HCT116 (cell line): ENCODE measurements at places on chromosomes 11 and 22. TPM values are rescaled to one million over a fixed set of nuclear protein-coding genes. Genes with fewer than 3 reads are reported as not detected.

Gene SOX10
- not detected for total RNA-seq

Gene JAML
- 0.30 TPM for total RNA-seq

Gene FADS3
- 65.8 TPM for total RNA-seq

Gene TMPRSS13
- total RNA-seq = 0.52 TPM

Gene FGF4
- not detected for total RNA-seq

Gene GGTLC3
- total RNA-seq = not detected

Gene ARHGAP8
- total RNA-seq = 67.5 TPM

Gene ANGPTL5
- not detected for total RNA-seq

Gene GGT5
- total RNA-seq = 0.57 TPM

Gene SCT
- not detected for total RNA-seq

Gene PHOX2A
- not detected for total RNA-seq

Gene RELT
- total RNA-seq = 13.8 TPM

Gene KIRREL3
- not detected for total RNA-seq

Gene MS4A4A
- total RNA-seq = 0.22 TPM

Gene GAS2
- total RNA-seq = not detected

Gene MPPED2
- total RNA-seq = not detected

Gene RIBC2
- 8.3 TPM for total RNA-seq
